BJ (cell line): ENCODE measurements at places on chromosomes 11 and 22.

- no peak for DNase-seq
These were observed 781 bp downstream of the SIDT2 start for GRCh38 chr11:117179048-117179999.

DNA sequence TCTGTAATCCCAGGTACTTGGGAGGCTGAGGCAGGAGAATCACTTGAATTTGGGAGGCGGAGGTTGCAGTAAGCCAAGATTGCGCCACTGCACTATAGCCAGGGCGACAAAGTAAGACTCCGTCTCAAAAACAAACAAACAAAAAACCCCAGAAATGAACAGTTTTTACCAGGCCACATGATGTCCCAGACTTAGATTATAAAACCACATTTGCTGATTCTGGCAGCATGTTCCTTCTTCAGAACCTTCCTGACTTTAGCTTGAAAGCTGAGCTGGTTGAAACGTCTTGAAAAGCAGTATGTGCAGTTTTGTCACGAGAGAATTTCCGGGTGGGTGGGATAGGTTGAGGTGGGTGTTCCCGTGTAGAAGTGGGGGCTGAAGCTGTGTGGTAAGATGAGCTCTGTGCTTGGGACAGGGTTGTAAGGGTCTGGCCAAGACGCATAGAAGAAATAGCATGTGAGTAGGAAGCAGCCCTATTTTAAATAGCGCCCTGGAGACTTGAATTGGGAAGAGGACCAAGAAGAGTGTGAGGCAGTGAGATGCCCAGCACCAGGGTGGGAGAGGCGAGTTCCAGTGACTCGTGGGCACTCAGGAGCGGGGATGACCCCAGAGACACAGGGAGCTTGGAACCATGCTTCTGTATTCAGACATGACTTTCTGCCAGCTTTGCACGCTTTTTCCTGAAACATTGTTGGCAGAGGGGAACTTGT is 7.6 kb downstream of the AP2A2 start:
- DNase-seq, result no peak

- no peak for DNase-seq
These were observed 52.6 kb downstream of the TENM4 start for GRCh38 chr11:79388201-79388600.

DNA sequence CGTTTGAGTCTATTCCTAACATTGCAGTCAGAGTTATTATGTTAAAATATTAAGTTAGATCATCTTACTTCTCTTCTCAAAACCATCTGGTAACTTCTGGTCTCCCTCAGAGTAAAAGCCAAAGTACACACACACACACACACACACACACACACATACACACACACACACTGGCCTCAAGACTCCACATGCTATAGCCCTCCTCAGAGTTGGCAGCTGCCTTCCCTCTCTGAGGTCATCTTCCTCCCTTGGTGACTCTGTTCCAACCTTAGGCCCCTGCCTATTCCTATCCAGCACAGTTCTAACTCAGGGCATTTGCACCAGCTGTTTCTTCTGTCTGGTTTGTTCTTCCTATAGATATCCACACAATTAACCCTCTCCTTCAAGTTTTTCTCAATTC is 272.0 kb upstream of the SESN3 start:
- DNase-seq, result no peak

DNA sequence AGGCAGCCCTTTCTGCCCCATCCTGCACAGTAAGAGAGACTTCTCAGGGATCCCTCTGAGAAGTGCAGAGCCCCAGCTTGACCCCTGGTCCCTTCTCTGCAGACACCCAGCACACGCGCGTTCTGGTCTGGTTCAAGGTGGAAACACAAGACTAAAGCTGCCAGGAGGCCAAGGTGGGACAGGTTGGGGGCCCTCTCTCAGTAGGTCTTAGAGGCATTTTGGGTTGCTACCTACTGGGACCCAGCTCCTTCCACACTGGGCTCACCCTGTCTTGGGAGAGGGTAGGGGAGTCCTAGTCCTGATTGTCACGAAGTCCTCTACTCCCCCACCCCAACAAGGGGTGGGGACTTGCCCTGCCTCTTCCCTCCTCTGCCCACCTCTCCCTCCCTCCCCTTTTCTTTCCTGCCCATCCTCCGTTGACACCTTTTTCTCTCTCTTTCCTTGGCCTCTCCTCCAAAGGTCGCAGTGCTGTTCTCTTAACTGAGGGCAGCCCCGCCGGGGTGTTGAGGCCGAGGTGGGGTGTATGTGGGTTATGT is 763 bp upstream of the SOX10 start:
- no peak for DNase-seq

DNA sequence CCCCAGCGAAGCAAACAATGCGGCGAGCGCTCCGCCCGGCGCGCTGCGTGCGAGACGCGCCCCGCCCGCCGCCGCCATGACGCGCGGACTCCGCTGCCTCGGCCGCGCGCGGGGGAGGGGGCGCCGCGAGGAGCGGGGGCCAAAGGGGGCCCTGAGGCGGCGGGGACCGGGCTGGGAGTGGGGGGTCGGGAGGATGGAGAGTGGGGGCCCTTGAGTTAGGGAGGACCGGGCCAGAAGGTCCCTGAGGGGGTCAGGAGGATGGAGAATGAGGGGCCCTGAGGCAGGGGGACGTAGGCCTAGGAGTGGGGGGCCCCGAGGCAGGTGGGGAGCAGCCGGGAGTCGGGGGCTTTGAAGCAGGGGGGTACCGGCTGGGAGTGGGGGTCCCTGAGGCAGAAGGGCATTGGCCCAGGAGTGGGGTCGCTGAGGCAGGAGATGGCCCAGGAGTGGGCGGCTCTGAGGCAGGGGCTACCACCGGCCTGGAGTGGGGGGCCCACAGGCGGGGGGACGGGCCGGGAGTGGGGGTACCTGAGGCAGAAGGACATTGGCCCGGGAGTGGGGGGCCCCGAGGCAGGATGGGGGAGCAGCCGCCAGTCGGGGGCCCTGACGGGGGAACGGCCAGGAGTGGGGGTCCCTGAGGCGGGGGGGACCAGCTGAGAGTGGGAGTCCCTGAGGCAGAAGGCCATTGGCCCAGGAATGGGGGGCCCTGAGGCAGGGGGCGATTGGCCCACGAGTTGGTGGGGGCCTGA is at the start of gene BRD1:
Gene BRD1, minus strand, starts transcription at position 21 of the 746 bp plus-strand sequence. CDS start 3,556 bp downstream, outside the sequence.
- no peak for DNase-seq

DNA sequence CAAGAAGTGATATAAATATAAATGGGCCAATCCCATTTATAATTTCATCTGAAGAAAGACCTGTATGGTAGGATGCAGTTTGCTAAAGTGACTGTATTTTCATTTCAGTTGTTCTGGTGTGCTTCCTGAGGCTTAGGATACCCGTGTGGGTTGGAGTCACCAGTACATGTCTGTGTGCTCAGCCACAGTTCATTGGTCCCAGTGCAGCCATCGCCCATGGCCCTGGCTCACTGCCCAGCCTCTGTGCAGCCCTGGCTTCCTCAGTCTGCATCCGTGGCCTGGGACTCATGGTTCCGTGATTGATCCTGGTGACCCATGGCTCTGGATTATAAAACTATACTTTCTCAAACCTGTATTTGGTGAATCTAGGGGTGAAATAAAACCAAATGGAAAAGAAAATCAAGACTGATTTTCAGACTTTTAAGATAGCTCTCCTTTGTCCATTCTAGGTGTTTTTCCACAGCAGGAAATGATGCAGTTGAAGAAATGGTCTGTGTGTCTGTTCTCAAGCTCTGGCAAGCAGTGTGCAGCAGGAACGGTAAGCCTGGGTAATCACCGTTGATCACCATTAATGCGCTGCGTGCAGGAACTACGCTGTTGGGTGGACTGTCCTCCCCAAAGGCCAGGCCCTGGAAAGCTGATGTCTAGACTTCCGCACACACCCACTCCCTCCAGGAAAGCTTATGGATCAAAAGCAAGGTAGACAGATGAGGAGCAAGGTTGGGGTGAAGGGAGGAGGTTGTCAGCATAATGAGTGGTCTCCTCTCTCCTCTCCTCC is 27.2 kb downstream of the TTC12 start:
- DNase-seq, result no peak

GRCh38 chr22:38327805-38328204 is 10.6 kb upstream of the CSNK1E start:
- DNase-seq, result no peak

- DNase-seq, result no peak
These were observed 34.7 kb downstream of the MOB2 start for GRCh38 chr11:1451781-1452470.

DNA sequence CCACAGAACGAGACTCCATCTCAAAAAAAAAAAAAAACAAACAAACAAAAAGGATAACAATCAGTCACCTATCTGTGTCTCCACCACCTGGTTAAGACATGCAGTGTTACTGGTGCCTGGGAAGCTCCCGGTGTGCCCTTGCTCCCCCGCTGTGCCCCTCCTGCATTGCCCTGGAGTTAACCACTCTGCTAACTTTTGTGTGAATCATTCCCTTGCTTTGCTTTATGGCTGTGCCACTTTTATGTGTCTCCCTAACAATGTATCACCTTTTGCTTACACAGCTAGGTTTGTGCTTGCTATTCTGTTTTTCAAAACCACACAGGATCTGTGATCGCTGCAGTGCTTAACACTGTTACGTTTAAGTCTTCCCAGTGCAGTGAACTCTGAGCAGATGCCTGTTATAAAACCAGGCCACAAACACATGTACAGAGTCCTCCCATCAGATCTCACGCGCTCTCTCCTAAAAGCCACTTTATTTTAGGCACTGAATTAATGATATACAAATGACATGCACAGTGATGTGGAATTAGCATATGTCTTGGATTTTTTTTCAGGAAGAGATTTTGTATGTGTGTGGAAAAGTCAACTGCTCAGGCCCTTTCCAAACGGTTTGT is 69.9 kb downstream of the BUD13 start:
- DNase-seq, result no peak

- DNase-seq, result no peak
These were observed 736 bp downstream of the RDX start for GRCh38 chr11:110295531-110296225.

GRCh38 chr22:41848468-41848867 is 15.6 kb downstream of the SREBF2 start:
- no peak for DNase-seq

GRCh38 chr22:19526702-19527111 is 2.5 kb upstream of the CLDN5 start:
- no peak for DNase-seq

- DNase-seq, result no peak
These were observed 42.0 kb downstream of the ALX4 start for GRCh38 chr11:44267750-44268613.
